Panc1 (cell line): ENCODE measurements at places on chromosomes 7 and 10.

GRCh38 chr10:72162978-72163377, 52.8 kb upstream of the ANAPC16 start:
- no peak for DNase-seq

- DNase-seq: no peak
These were observed 1.8 kb upstream of the PPIF start for GRCh38 chr10:79345241-79346011.

DNA sequence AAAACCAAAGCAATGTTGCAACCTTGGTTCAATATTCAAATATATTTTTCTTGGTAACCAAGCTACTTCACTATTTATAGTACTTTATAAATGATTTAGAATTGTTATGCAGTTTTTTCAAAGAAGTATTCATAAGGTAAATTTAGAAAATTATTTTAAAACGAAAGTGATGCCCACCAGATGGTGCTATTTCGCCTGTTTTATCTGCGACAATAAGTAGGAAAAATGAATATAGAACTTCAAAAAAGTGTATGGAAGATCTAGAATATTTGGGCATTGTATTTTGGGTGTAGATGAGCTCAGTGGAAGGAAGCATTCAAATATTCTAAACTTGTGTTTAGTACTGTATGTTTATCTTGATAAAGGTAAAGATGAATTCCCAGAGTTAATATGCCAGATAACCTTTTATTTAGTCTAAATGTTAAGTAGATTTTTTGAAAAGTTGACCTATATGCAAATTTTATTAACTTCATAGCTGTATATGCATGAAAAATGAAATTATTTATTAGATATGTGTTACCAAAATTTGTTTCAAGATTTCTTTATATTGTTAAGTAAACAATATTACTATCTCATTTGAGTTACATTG, 93.2 kb downstream of the ADK start:
- no peak for DNase-seq

GRCh38 chr7:46383605-46384004, 462.5 kb upstream of the IGFBP3 start:
- DNase-seq: no peak

DNA sequence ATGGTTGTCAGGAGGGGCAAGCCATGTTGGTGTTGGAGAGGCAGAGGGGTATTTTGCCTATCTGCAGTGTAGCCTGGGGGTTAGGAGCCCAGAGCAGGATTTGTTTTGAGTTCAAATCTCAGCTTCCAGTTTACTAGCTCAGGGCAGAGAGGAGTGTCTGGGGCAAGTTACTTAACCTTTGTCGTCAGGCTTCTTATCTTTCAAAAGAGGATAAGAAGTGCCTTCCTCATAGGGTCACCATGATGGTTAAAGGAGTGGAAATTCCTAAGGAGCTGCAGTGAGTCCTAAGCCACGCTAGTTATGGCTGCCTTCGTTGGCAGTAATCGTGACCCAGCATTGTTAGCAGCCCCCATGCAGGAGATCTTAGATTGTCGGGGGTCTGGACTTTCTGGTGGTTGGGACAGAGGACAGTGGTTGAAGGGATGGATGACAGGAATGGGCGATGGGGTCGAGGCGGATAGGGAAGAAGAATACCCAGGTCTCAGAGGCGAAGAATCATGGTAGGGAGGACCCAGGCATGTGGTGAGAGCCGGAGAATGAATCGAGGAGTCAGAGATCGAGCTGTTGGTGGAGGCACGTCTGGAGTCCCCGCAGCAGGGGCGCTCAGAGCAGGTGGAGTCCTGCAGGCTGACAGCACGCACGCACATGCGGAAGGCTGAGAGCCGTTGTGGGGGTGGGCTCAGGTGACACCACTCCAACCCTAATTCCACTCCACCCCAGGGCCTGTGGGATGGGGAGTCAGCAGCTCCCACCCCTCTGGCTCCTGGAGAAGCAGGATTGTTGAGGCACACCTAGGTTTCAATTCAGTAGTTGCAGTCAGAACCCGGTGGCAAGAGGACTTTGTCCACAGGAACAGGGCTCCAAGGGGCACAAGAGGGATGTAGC, 11.6 kb downstream of the ADCK2 start:
- DNase-seq: no peak

DNA sequence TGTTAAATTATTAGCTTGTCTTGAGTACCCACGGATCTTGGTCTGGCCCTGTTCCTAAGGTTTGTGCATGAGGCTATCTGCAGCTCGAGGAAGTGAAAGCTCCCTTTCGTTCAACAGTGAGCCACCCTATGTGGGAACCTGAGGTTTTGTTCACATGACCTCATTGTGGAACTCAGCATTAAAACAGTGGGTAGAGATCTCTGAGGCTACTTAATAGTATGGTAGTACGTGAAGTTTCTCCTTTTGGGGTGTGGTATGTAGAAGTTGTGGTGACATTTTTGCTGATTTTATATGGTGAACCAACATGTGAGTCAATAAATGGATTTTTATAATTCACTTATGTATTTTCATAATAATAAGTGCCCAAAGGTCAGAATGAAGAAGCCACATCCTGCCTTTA, 252.7 kb upstream of the FERD3L start:
- no peak for DNase-seq

DNA sequence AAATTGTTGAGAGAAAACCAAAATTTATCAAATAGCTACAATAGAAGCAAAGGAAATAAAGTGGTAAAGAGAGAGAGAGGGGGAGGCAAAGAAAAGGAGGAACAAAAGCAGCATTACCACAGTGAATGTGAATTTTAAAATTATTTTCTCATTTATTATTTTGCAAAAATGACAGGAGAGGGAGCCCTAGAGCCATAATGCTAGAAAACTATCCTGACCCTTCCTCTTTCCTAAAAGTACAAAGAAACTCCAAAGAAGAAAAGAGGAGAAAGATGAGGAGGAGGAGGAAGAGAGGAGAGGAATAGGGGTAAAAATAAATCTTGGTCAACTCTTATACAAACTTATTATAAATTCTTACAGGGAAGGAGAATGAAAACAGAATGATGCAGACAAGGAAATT, 921.5 kb downstream of the NRG3 start:
- no peak for DNase-seq

GRCh38 chr10:3720228-3721019, 64.6 kb downstream of the KLF6 start:
- DNase-seq: no peak

DNA sequence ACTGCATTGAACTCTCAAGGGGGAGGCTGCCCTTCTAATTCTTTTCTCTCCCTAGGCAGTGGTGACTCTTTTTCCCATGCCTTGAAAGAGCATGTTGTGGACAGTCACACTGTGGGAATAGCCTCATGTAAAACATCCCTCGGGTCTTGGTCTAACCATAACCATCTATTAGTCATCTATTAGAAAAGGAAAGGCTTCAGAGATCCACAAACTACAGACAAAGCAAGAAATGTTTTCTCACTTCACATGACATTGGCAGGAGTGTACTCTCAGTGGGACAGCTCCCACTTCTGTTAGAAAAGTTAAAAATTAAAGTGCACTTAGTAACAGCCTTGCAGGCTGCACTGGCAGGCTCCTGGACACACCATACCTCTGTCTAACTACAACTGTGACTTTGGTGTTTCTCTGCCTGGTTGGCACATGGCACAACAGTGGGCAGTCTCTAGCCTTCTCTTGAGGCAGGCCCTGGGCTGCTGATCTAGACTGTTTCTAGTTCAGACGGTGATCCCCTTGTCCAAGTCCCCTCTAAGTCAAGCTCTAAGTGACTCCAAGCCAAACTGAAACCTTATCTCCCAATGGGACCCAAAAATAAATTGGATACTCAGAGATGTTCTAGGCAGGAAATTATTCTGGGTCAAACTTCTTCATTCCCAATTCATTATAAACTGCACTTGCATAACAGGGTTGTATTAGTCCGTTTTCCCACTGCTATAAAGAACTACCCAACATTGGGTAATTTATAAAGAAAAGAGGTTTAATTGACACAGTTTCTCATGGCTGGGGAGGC, 57.9 kb upstream of the ITGB1 start:
- DNase-seq: no peak
